ENCODE measurements at places on chromosomes 13 and 19. TPM values are rescaled to one million over a fixed set of nuclear protein-coding genes. Genes with fewer than 3 reads are reported as not detected.
A peak's percentile ranks its signal among the peaks of the same experiment; 100 is the strongest.

The TNNI3 gene
- 78.6 TPM for total RNA-seq

DNA sequence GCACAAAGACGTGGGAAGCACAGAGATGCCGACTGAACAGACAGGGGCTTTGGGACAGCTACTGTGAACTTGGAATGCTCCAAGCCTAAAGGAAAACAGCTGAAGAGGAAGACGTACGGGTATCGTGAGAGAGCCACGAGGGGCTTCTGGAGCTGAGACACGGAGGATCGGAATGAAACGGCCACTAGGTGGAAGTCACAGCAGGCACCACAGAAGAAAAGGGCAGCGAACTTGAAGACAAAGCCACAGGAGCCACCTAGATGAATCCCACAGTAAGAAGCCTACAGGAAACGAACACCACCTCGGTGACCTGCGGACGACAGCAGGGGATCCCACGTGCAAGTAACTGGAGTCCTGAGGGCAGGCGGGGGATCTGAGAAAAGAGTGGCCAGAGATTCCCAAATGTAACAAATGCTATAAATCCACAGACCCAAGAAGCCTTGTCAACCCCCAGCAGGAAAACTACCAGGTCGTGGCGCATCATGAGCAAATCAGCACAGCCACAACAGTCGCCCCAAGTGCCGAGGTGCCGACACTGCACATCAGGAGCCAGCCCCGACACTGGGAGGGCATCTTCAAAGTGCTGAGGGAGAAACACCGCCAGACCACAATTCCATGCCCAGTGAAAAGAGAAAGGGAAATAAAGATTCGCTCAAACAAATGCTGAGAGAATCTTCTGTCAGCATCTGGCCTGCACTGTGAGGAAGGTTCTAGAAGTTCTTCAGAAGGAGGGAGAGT lies 39.3 kb upstream of the ISYNA1 start:
- H3K4me3 ChIP-seq, result no peak overlapping the region
- no peak for DNase-seq
- no peaks in the 10 kb centered on the region for H3K36me3 ChIP-seq

GRCh38 chr13:114140906-114141250 lies 8.5 kb upstream of the RASA3 start:
- H3K4me3 ChIP-seq, result no peak overlapping the region
- no peaks in the 10 kb centered on the region for H3K27me3 ChIP-seq

DNA sequence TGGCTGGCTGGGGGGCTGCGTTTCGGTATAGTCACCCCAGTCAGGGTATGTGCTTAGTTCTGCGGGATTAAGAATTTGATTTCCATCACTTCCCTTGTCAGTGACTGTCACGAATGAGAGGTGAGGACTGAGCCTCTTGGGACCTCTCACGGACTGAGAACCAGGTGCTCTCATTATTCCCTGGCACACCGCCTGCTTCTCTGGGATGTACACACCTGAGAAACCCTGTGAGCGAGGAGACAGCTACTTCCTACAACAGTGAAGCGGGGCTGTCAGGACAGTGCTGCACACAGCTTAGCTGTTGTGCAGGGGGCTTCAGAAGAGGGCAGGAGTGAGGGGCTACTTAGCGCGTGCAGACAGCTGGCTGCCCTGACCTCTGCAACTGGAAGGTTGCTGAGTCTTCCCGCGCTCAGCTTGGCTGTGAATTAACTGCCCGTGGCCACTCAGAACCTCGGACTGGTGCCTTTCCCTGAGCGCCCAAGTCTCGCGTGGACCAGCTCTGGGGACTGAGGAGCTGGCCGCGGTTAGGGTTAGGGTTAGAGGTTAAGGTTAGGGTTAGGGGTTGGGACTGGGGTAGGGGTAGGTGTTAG lies 65.3 kb upstream of the MCF2L start:
- H3K36me3 ChIP-seq, result no peaks in the 10 kb centered on the region
- DNase-seq, result no peak
- no peaks in the 10 kb centered on the region for H3K4me1 ChIP-seq
- H3K4me3 ChIP-seq, result no peak overlapping the region
- H3K27me3 ChIP-seq, result no peaks in the 10 kb centered on the region

The FPR3 gene
- total RNA-seq, result not detected

DNA sequence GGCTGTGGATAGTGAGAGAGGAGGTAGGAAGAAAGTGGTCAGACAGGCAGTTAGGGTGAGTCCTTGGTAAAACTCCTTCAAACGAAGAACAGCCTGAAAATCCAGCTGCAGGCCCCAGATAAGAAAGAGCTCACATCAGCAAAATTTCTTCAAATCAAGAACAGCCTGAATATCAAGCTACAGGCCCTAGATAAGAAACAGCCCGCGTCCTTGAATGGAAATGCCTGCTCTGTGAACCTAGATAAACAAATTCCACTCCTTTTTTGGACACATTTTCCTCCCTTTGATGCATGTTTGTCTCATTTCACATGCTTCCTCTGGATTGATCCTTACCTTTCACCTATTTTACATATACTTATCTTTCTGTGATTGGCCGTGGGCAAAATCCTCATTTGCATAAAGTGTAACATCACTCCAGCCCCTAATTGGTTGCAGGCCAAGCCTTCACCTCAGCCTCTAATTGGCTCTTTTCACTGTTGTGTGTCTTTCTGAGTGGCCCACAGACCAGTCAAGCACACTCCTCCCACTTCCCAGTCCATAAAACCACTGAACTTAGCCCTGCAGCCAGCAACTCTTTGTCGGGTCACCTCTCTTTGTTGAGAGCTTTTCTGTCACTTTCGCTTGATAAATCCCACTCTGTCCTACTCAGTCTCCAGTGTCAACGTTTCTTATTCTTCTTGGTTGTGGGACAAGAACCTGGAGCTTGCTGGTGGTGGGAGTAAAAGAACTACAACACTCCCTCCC lies 6.0 kb upstream of the SULT2A1 start:
- H3K36me3 ChIP-seq, result no peaks in the 10 kb centered on the region
- peak overlapping the region; percentile 100 for H3K27ac ChIP-seq
- H3K27me3 ChIP-seq, result no peaks in the 10 kb centered on the region
- peak; percentile 81 for DNase-seq
